ENCODE measurements at places on chromosomes 11 and 22. TPM values are rescaled to one million over a fixed set of nuclear protein-coding genes. Genes with fewer than 3 reads are reported as not detected.

The OR5B21 gene
- not detected for total RNA-seq

The TBCEL gene
- total RNA-seq: 17.2 TPM

The IL18BP gene
- total RNA-seq: 2.2 TPM

The KCNK4 gene
- not detected for total RNA-seq

The BAD gene
- total RNA-seq: 65.1 TPM

The SLC22A6 gene
- total RNA-seq: not detected

The PHF21B gene
- not detected for total RNA-seq

The APOC3 gene
- not detected for total RNA-seq

The NFAM1 gene
- total RNA-seq: under 0.01 TPM
